Suprapubic skin (tissue), 4 donors: ENCODE measurements at places on chromosomes 7 and 10.

DNA sequence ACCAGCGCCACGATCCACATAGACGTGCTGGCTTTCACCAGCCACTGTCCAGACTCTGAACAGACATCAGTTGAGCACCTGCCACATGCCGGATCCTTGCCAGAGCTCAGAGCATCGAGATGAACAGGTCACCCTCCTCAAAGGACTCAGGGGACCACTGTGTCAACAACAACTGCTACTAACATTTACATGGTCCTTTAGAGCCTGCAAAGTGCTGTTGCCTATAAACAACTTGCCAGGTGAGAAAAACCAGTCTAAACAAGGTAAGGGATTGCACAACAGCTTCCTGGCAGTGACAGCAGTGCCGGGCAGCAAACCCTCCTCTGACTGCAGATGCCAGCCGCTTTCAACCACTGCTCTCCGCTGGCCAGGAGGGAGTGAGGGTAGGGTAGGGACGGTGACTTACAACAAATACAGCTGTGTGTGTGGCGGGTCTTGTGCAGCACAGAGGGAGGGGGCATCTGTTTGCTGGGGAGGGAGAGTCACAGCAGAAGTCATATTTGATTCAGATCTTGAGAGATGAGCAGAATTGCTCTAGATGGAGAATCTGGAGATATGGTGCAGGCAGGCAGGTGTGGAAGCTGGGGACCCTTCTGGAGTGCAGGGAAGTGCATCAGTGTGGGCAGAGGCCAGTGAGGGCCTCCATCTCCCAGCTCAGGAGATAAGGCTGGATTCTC is 32.8 kb upstream of the RHEB start:
- no peak overlapping the region for H3K27ac ChIP-seq
- peaks cover 23% of the 10 kb centered on the region for H3K4me1 ChIP-seq
- DNase-seq, result no peak
- peaks cover 16% of the 10 kb centered on the region for H3K36me3 ChIP-seq
- H3K27me3 ChIP-seq, result no peaks in the 10 kb centered on the region

DNA sequence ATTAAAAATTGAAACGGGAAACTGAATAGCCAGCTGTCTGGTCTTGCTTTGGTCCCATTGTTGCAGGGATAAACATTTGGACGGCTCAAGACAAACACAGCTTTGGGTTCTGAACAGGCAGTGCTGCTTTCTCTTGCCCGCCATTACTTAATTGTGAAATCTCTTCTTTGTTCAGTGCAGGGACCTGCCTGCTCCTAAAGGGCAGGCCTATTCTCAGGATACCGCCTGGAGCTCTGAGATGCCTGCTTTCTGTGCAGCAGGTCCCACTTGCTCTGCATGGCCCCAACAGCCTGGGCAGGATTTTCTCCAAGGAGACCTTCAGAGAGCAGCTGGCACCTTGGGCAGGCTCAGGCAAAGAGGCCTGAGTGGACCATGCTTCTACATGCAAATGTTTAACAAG is 237.6 kb downstream of the KCNMA1 start:
- no peak overlapping the region for H3K4me3 ChIP-seq
- no peaks in the 10 kb centered on the region for H3K4me1 ChIP-seq
- H3K27ac ChIP-seq, result no peak overlapping the region
- H3K36me3 ChIP-seq, result no peaks in the 10 kb centered on the region
- DNase-seq, result no peak

DNA sequence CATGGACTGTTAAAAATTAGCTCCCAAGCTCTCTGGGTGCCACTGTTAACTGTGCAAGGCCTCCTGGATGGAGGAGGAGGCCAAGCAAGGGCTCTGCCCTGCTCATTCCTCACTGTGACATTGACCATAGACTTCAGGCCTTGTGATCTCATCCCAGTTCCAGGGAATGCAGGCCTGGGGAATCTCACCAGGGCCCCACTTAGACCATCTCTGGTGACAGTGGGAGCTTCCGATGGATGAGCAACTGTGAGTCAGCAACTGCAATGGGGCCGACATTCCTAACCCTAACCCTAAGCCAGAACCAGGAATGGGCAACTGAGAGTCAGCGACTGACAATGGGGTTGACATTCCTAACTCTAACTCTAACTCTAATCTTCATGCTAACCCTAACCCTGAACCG is 50.4 kb upstream of the MSMB start:
- no peak overlapping the region for H3K27ac ChIP-seq
- DNase-seq, result no peak
- H3K27me3 ChIP-seq, result no peaks in the 10 kb centered on the region
- H3K36me3 ChIP-seq, result no peaks in the 10 kb centered on the region

- H3K27me3 ChIP-seq, result no peaks in the 10 kb centered on the region
- no peaks in the 10 kb centered on the region for H3K36me3 ChIP-seq
- H3K27ac ChIP-seq, result no peak overlapping the region
These were observed 39.1 kb downstream of the DOCK4 start for GRCh38 chr7:112167147-112167546.

GRCh38 chr10:123240776-123241175 is 86.6 kb downstream of the BUB3 start:
- H3K27ac ChIP-seq, result no peak overlapping the region
- H3K27me3 ChIP-seq, result no peaks in the 10 kb centered on the region
- DNase-seq, result no peak
- H3K4me1 ChIP-seq, result no peaks in the 10 kb centered on the region

GRCh38 chr10:79189181-79189580 is 120.4 kb downstream of the ZMIZ1 start:
- no peak overlapping the region for H3K27ac ChIP-seq
- H3K4me3 ChIP-seq, result no peak overlapping the region
- H3K4me1 ChIP-seq, result peaks cover 91% of the 10 kb centered on the region

DNA sequence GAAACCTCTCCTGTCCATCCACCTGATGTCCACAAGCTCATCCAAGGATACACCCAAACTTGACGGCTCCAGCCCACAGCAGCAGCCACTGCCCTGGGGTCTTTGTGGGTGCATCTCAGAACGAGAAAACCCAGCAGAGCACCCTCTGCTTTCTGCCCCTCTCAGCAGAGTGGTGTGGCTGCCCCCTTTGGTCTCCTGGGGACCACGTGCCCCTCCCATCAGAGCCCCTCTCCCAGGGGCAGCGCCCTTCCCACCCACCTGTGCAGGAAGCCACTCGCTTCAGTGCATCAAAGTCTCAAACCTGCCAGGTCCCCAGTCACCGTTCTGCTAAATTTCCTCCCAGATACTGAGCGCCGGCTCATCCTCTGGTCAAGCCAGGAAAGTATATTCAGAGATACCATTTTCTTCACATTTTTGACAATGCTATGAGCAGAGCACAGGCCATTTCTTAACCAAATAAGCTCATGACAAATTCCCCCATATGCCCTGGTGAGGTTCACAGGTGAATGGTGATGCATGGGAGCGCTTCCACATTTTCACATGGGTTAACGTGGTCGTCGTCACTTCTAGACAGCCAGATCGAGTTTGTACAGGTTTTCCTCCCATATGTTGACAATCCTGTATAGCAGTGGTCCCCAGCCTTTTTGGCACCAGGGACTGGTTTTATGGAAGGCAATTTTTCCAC is 32.4 kb downstream of the CAMK2B start:
- H3K27ac ChIP-seq, result no peak overlapping the region
- H3K4me3 ChIP-seq, result no peak overlapping the region
- no peaks in the 10 kb centered on the region for H3K4me1 ChIP-seq
- H3K36me3 ChIP-seq, result no peaks in the 10 kb centered on the region

GRCh38 chr10:124802313-124802675 is 675 bp downstream of the ABRAXAS2 start:
- no peaks in the 10 kb centered on the region for H3K36me3 ChIP-seq
- peak overlapping the region; percentile 62 for H3K4me3 ChIP-seq
- H3K4me1 ChIP-seq, result peaks cover 11% of the 10 kb centered on the region
- H3K27ac ChIP-seq, result peak overlapping the region; percentile 63
- H3K27me3 ChIP-seq, result no peaks in the 10 kb centered on the region
- no peak for DNase-seq

DNA sequence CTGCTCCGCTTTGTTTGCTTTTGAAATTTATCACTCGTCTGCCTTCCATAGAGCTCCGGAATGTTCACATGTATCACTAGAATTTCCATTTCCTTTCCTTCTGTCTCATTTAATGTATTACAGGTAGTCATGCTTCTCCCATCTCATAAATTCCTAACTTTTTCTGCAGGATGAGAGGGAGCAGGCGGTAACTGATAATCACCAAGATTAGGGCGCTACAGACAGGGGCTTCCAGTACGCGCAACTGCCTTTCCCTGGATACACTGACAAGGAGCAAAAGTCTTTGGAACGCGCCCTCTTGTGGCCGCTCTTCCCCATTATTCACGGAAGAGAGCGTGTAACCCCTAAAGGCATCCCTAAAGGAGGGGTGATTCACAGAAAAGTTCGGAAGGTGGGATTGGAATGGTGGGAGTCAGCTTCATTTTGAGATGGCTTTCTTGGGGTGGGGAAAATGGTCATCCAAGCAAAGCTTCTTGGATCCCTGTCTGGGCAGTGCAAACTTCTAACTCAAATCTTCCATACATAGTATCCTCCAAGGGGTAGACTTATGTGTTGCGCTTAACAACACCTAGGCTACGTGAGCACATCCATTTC is 6.5 kb downstream of the INHBA start:
- peaks cover 36% of the 10 kb centered on the region for H3K4me1 ChIP-seq
- no peaks in the 10 kb centered on the region for H3K36me3 ChIP-seq
- H3K27me3 ChIP-seq, result peaks cover 18% of the 10 kb centered on the region
- H3K4me3 ChIP-seq, result peak overlapping the region; percentile 35
- peak overlapping the region; percentile 75 for H3K27ac ChIP-seq

- no peak overlapping the region for H3K4me3 ChIP-seq
- no peak overlapping the region for H3K27ac ChIP-seq
- no peak for DNase-seq
- no peaks in the 10 kb centered on the region for H3K36me3 ChIP-seq
- peaks cover 5% of the 10 kb centered on the region for H3K4me1 ChIP-seq
These were observed 17.9 kb downstream of the SCRN1 start for GRCh38 chr7:29971566-29972314.

DNA sequence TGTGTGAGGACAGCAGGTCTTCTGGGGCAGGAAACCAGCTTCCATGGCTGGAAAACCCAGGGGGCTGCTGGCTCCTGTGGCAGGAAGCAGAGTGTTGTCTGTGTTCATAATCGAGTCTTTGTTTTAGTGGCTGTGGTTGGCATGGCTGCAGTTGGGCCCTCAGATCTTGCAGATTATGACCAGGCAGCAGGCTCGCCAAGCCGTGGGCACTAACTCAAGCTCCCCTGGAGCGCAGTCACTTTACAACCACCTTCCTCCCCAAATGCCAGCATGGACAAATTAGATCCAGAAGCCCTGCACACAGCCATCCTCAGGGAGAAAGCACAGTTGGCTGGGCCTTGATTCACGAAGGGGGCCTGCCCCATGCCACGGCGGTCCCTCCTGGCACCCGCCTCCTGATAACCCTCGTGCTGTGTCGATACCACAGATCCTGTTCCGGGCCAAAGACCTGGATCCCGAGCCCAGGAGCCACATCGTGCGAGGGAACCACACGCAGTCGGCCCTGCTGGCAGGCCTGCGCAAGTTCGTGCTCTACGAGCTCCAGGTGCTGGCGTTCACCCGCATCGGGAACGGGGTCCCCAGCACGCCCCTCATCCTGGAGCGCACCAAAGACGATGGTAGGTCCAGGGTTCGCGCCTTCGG is 552.5 kb upstream of the FOXK1 start:
- no peaks in the 10 kb centered on the region for H3K27me3 ChIP-seq
- H3K36me3 ChIP-seq, result no peaks in the 10 kb centered on the region
- H3K4me3 ChIP-seq, result no peak overlapping the region
- H3K4me1 ChIP-seq, result peaks cover 8% of the 10 kb centered on the region

DNA sequence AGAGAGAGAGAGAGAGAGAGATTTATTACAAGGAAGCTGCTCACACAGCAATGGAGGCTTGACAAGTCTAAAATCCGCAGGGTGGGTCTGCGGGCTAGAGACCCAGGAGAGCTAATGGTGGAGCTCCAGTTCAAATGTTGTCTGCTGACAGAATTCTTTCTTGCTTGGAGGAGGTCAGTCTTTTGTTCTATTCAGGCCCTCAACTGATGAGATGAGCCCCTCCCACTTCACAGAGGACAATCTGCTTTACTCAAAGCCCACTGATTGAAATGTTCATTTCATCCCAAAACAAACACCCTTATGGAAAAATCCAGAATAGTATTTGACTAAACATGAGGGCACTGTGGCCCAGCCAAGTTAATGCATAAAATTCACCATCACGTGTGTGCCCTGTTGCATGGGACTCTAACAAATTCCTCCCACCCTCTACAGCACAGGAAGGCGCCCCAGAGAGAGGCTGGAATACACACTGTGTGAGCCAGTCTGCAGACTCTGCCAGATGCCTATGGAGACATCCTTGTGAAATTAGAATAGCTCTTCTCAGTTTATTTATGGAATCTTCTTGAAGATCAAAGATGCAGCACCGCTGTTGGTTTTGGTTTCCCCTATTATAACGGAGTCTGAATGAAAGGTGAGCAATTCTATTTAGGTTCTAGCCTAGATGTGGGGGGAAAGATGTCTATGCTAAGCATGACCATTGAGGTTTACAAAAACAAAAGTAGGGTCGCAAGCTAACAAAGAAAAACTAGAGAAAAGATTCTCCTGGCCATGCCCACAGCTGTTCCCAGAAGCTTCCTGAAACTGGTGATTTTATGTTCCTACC is 123.0 kb upstream of the SFMBT2 start:
- peak; percentile 32 for DNase-seq
- no peaks in the 10 kb centered on the region for H3K4me1 ChIP-seq
- no peak overlapping the region for H3K27ac ChIP-seq
- H3K4me3 ChIP-seq, result no peak overlapping the region
- H3K36me3 ChIP-seq, result no peaks in the 10 kb centered on the region

DNA sequence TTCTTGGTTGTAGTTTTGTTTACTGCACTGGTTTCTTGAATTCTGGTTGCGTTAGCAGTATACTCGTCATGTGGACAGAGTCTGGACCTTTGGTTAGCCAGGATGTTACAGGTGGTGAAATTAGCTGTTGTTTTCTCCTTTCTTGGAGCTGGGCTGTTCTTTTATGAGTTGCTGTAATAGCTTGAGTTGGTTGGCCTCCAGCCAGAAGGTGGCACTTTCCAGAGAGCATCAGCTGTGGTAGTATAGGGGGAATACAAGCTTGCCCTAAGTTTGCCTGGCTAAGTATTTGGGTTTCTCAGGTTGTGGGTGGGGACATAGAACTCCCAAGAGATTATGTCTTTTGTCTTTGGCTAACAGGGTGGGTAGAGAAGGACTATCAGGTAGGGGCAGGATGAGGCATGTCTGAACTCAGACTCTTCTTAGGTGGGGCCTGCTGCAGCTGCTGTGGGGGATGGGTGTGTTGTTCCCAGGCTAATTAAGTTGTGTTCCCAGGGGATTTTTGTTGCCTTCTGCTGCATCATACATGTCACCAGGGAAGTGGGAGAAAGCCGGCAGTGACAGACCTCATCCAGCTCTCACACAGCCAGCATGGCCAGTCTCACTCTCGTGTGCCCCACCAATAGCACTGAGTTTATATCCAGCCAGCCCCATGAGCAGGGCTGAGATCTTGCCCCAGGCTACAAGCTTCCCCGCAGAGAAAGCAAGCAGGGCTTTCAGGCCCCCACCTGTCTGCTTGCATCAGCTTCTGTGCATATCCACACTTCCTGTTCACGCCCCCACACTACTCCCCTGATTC is 246.7 kb upstream of the TPK1 start:
- no peak for DNase-seq
- H3K4me1 ChIP-seq, result no peaks in the 10 kb centered on the region
- H3K27me3 ChIP-seq, result no peaks in the 10 kb centered on the region
- no peak overlapping the region for H3K4me3 ChIP-seq
- H3K36me3 ChIP-seq, result no peaks in the 10 kb centered on the region
